ENCODE measurements at places on chromosomes 12 and 14.

- no peak for DNase-seq
Observed at GRCh38 chr14:73661872-73662271, 17.1 kb downstream of the DNAL1 start.

GRCh38 chr14:64891839-64892375 lies 12.2 kb upstream of the SPTB start:
- peak; percentile 67 for DNase-seq

- peak; percentile 6 for DNase-seq
Observed at GRCh38 chr12:69415471-69416275, 54.5 kb upstream of the FRS2 start.

- DNase-seq: no peak
Observed at GRCh38 chr14:104925214-104925854, 655 bp downstream of the PLD4 start.

GRCh38 chr12:78931466-78931990 lies 67.0 kb downstream of the SYT1 start:
- DNase-seq: peak; percentile 18

DNA sequence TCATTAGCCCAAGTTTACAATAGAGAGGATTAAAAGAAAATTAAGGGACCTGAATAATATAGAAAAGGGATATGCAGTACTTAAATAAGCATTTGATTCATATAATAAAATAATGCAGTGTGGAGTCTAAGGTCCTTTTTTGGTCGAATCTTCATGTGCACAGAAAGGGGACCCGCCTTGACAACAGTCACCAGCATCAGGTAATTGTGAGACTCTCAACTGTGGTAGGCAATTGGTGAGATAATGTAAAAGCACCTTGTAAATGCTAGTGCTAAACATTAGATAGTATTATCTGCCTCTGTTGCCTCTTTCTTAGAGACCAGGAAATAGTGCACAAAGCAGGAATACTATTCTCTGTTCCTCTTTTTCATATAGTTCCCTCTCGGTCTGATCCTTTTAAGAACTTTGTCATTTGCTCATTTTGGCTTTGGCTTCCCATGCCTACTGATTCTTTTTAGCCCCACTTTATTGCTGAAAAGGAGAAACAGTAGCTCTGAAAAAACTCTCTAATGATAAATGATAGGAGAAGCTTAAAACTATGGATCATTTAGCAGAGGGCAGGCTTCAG lies 17.5 kb downstream of the CHPT1 start:
- DNase-seq: no peak
